Brain (organoid and tissue), 16 donors: ENCODE measurements at places on chromosomes 16 and 17. TPM values are rescaled to one million over a fixed set of nuclear protein-coding genes. Genes with fewer than 3 reads are reported as not detected.

Gene NLRC3
- 0.14 TPM for polyA plus RNA-seq

GRCh38 chr17:74738051-74738996, 1.3 kb downstream of the RAB37 start:
- DNase-seq = no peak

DNA sequence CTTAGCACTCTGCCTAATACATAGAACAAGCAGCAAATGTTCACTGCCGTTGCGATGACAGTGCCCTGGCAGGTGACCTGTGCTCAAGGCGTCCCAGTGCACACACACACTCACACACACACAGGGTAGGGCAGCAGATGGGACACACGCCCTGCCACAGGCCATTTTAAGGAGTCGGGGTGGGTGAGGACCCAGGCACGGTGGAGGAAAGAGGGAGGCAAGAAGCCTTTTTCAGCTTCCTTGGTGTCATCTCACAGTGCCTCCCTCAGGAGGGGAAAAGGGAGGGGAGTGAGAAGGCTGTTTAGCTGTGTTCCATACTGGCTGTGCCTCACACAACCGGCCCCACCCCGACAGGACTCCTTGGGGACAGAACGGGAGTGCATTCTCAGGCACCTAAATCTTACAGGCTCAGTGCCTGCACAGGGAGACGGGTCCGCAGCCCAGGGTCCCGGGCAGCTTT, 1.5 kb downstream of the PITPNM3 start:
- no peak for DNase-seq

Gene KCNJ16
- 2.1 TPM for polyA plus RNA-seq

- no peak for DNase-seq
These were observed 34.1 kb downstream of the EEF2K start for GRCh38 chr16:22240023-22240710.

- no peak for DNase-seq
These were observed 73.8 kb upstream of the HNF1B start for GRCh38 chr17:37818689-37819088.

DNA sequence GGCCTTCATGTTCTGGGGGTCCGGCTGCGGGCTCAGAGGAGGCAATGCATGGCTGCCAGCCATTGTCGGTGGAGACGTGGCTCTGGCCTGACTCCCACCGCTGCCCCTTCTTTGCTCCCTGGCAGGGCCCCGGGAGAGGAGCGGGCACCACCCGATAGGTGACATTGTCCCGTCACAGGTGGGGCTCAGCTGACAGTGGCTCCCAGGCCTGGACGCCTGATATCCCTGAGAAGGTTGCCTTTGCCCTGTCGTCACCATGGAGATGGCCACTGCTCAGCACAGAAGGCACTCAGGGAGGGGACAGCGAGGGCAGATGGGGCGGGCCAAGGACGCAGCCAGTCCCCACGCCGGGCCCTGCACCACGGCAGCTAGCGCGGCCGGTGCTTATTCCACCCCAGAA, 42.6 kb downstream of the SOX8 start:
- no peak for DNase-seq

DNA sequence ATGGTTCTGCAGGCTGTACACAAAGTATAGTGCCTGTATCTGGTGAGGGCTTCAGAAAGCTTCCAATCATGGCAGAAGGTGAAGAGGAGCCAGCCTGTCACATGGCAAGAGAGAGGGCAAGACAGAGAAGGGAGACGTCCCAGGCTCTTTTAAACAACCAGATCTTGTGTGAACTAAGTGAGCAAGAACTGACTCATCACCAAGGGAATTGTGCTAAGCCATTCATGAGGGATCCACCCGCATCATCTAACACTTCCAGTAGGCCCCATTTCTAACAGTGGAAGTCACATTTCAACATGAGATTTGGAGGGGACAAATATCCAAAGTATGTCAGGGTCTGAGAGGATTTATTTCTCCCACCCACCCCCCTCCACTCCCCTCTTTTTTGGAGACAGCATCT, 56.2 kb upstream of the ELAC2 start:
- DNase-seq = no peak

GRCh38 chr16:23505180-23505665, 5.1 kb downstream of the GGA2 start:
- peak; percentile 7 for DNase-seq

GRCh38 chr16:88431651-88432050, 21.4 kb upstream of the ZFPM1 start:
- no peak for DNase-seq

Gene VTN
- polyA plus RNA-seq = 0.56 TPM

DNA sequence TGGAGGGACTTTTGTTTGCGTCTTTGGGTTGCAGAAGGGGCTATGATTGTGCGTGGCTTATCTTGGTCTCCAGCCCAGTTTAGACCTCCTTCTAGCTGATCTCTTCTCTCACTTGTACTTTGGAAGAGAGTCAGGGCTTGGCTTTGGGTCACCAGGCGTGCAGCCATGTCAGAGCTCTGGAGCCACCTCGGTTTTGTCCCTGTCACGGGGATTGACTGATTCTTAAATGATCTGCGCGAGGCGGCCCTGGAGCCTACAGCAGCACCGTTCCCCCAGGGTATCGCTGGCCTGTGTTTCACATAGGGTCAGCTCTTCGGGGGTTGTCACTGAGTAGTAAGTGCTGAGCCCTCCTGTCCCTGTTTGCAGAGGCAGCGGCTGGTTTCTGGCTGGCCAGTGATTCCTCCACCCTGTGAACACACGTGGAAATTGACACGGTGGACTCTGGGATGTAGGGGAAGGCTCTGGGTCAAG, 209.8 kb upstream of the CHMP6 start:
- DNase-seq = no peak

DNA sequence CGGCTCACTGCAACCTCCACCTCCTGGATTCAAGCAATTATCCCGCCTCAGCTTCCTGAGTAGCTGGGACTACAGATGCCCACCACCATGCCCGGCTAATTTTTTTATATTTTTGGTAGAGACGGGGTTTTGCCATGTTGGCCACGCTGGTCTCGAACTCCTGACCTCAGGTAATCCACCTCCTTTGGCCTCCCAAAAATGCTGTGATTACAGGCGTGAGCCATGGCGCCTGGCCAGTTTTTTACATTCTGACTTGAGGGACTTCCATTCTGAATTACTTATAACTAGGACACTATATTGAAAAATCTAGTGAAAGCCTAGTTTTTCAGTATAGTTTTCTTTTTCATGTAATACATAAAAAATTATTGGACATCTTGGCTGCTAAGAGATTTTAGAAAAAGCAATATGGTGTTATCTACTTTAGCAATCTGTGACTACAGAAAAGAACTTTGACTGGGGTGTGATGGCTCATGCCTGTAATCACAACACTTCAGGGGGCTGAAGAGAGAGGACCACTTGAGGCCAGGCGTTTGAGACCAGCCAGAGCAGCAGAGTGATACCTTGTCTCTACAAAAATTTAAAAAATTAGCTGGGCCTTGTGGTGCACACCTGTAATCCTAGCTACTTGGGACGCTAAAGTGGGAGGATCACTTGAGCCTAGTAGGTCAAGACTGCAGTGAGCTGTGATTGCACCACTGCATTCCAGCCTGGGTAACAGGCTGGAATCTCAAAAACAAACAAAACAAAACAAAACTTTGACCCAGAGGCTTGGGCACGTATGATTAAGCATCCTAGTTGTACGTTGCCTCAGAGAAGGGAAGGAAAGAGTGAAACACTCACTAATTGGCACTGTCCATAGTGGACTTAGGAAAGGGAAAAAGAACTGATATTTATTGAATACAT, 26.8 kb upstream of the GOSR1 start:
- DNase-seq = no peak

Gene OR4D1
- not detected for polyA plus RNA-seq

Gene RAB34
- polyA plus RNA-seq = 41.9 TPM

Gene DBNDD1
- 131 TPM for polyA plus RNA-seq

Gene CRYBA1
- not detected for polyA plus RNA-seq

- DNase-seq = no peak
These were observed 15.5 kb upstream of the USP22 start for GRCh38 chr17:21058098-21058893.

- no peak for DNase-seq
These were observed 9.1 kb upstream of the MED9 start for GRCh38 chr17:17467720-17468119.

DNA sequence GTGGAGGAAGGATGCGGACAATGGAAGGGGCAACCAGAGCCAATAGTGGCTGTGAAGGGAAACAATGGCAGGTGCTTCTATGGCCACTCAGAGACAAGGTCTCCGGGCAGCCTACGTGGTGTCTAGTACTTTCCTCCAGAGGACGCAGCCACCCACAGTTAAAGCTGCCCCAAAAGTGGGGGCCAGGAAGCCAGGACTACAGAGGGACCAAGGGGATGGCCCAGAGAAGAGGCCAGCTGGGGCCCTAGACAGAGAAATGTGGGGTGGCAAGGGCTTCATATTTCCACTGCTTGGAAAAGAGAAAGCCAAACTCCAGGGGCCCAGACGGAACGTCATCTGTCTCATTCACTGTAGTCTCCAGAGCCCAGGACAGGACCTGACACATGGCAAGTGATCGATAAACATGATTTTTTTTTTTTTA, 837 bp upstream of the PER1 start:
- DNase-seq = no peak

- peak; percentile 50 for DNase-seq
These were observed 7.4 kb downstream of the CRISPLD2 start for GRCh38 chr16:84827131-84827574.

- DNase-seq = no peak
These were observed 23.5 kb downstream of the TBX4 start for GRCh38 chr17:61475726-61476125.

DNA sequence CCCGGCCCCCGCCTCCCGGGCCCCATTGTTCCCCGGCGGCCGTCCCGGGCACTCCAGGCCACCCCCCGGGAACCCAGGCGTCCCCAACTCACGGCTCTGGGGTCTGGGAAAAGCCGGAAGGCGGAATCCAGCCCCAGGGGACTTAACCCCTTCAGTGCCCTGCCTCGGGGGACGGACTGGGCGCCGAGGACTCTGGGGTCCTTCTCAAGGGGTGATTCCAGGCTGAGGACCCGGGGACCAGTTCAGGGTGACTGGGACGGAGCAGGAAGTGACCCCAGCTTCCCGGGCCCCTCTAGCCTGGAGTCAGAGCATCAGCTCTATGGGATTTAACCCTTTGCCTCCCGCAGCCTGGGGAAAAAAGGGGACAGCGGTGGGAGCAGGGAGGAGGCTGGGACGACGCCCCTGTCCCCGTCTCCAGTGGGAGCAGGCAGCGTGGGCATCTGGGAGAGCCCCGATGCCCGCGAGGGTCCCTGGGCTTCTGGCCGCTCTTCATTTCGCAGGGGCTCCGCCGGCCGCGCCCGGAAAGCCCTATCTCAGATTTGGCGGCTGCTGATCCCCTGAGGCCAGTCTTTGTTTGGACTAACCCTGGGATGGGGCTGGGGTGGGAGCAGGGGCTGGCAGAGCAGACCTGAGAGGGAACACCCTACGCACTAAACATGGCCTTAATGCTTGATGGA, at the start of gene ZNF629:
Gene ZNF629, minus strand, starts transcription at position 270 of the 677 bp plus-strand sequence. CDS start 2,723 bp downstream, outside the sequence.
- DNase-seq = peak; percentile 93

Gene IRF8
- 1.6 TPM for polyA plus RNA-seq

Gene MAP2K6
- 5.8 TPM for polyA plus RNA-seq

DNA sequence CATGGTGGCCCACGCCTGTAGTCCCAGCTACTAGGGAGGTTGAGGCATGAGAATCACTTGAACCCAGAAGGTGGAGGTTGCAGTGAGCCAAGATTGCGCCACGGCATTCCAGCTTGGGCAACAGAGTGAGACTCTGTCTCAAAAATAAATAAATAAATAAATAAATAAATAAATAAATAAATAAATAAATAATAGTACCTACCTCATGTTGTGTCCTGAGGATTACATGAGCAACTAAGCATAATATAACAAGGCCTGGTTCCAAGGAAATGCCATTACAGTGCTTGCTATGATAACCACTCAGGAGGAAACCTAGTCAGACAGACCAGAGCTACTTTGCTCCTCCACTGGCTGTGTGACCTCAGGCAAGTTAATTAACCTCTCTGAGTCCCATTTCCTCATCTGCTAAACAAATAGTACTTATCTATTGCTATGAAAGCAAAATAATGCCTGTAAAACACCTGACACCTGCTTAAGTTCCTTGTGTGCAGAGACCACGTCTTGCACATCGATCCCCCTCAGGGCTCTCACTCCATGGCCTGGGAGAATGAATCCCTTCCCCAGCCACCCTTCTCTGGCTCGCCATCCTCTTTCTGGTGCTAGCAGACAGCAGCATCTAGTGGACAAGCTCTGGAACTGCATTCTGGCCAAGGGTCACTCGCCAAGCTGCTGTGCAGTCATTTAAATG, 7.5 kb downstream of the EPOP start:
- DNase-seq = peak; percentile 84

Gene ABCA9
- 0.32 TPM for polyA plus RNA-seq

GRCh38 chr16:74107795-74108610, 188.6 kb upstream of the PSMD7 start:
- no peak for DNase-seq

Gene CD300E
- 0.25 TPM for polyA plus RNA-seq

DNA sequence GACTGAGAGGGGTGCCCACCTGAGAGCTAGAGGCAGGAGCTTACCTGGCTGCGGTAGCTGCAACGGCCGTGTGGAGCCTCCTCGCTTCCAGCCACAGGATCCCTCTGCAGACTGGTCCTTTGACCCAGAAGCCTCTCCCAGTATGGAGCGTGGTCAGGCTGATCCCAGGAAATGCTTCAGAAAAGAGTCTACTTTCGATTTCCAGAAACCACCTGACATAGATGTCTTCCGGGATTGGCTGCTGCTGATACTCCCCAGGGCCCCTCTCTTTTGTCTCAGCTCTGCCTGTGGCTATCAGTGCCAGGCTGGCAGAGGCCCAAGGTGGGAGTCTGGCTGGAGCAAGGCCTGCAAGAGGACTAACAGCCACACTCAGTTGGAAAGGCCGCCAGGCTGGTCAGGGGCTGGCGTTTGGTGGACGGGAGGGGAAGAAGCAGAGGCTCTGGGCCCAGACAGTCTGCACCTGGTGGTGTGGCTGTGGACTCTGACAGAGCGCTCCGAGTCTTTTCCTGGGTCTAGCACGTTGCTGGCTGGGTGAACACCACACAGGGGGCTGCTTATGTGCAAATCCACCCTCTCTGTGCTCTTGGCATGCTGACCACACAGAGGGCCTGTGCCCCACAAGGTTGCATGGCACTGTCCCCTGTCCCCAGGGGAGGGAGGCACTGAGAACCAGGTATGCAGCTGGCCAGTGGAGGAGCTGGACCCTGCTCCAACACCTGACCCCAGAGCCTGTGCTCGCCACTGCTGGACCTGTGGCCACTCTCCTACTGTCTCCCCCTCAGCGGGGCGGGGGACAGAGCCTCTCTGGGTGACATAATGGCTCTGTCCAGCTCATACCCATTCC, at the start of gene LGALS3BP:
Gene LGALS3BP, minus strand, starts transcription at position 144 of the 844 bp plus-strand sequence. CDS start 2,732 bp downstream, outside the sequence.
- DNase-seq = peak; percentile 89

- no peak for DNase-seq
These were observed 51.8 kb downstream of the LMF1 start for GRCh38 chr16:918741-919657.

GRCh38 chr16:26386096-26386495, 680.6 kb upstream of the C16orf82 start:
- DNase-seq = no peak

DNA sequence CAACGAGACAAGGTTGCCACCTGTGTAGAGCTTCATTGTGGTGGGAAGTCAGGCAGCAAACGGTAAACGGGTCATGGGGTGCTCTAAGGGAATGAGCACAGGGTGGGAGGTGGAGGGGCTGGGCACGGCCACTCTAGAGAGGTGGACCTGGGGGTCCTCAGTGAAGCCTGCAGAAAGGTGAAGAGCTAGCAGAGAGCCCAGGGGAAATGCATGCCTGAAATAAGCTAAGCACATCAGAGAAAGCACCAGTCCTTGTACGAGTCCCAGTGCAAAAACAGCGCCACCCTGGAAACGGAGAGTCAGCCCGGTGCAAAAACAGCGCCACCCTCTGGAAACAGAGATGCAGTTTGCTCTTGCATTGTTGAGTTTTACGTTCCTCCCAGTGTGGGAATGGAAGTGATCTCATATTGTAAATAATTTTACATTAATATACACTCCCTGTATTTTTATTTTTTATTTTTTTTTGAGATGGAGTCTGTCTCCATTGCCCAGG, 65.0 kb downstream of the TBC1D16 start:
- peak; percentile 48 for DNase-seq
